ENCODE measurements at places on chromosomes 4 and X.

DNA sequence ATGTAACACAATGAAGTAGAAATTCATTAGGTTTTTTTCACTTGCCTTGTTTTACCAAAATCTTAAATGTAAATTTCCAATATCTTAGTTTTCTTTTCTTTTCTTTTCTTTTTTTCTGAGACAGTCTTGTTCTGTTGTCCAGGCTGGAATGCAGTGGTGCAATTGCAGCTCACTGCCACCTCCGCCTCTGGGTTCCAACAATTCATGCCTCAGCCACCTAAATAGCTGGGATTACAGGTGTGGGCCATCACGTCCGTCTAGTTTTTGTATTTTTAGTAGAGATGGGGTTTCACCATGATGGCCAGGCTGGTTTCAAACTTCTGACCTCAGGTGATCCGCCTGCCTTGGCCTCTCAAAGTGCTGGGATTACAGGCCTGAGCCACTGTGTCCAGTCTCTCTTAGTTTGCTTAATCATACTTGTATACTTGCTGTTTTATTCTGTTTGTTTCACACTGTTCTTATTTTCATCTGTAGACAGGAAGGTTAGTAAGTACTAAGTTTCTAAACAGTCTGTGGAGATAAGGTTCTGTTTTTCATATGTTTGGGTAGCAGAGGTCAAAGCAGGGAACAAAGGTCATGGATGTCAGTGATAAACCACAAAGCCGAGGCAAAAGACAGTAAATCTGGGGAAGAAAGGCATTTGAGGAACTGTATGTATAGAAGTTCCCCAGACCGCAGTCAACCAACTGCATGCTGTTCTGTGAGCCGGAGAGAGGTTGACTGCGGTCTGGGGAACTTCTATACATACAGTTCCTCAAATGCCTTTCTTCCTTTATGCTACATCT lies 129.1 kb downstream of the CBR4 start:
- no peak for DNase-seq

- no peak for DNase-seq
Observed at GRCh38 chr4:80963051-80963450, 67.5 kb upstream of the BMP3 start.

- no peak for DNase-seq
Observed at GRCh38 chrX:153988493-153988892, 15.9 kb downstream of the TMEM187 start.

DNA sequence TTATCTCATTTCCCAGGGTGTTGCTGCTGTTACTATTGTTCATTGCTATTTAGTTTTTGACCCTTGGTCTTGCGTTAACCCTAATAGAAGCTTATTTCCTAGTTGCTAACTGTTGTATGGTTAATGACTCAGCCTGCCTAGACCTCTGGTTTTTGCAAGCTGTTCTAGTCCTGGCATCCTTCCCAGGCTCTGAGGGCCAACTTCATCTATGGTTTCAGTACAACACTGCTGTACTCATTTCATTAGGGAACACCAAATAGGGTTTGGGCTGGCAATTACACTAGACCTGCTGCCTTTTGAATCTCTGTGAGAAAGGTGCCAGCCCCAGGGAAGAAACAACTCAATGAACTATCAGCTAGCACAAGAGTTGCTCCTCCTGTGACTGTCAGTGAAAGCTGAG lies 59.6 kb downstream of the DCX start:
- no peak for DNase-seq

DNA sequence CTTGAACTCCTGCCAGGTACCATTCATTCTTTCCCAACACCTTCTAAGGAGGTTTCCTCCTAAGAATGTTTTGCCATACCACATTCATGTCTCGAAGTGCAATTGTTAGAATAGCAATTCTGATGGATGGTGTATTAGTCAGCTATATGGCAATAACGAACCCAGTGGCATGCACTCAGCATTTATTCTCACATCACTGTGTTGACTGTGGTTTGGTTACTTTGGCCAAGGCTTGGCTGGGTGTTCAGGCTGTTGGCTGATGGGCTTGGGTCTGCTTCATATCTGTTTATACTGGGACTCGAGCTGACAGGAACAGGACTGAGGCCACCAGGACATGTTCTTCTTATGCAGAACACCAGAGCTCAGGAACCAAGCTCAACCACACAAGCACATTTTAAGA lies 31.7 kb downstream of the PSAPL1 start:
- DNase-seq, result no peak

GRCh38 chr4:180219080-180219479 lies 2024.1 kb upstream of the TENM3 start:
- DNase-seq, result no peak

DNA sequence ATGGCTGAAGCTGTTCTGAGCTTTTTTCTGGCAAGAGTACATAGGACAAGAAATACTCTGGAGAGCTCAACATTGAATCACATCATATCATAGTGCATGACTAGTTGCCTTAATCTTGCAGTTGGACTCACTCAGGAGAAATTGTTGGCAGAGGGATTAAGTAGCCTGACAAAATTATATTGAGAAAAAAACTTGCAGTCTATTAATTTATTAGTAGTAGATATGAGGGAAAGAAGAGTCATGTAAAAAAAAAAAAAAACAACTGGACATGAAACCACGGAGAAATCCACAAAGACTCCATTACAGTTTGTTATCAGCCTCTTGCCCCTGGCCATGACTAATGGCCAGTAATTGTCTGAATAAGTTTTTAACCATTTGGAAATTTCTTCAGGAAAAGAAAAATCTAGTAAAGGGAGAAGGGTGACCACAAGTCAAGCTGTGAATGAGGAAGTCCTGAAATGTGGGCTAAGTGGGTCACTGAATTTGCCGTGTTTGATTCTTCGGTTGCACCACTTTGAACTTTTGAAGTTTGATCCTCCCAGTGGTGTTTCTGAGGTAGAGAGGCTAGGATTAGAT lies 45.6 kb downstream of the FHL1 start:
- no peak for DNase-seq

DNA sequence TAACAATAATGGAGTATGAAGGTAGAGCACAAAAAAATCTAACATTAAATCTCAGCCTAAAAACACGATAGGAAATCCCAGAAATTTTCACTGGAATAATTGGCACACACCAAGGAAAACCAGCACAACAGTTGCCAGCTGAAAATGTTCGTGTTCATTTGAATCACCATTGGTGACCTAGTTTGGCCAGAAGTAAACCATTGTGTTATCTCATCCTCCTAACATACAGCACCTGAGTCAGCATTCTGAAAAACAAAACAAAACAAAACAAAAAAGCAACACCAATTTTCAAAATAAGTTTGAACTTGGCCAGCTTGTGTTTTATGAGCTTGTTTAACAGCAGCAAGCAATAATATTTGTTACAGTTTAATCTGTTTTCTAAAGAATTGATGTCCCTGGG lies 41.1 kb downstream of the UCHL1 start:
- no peak for DNase-seq

DNA sequence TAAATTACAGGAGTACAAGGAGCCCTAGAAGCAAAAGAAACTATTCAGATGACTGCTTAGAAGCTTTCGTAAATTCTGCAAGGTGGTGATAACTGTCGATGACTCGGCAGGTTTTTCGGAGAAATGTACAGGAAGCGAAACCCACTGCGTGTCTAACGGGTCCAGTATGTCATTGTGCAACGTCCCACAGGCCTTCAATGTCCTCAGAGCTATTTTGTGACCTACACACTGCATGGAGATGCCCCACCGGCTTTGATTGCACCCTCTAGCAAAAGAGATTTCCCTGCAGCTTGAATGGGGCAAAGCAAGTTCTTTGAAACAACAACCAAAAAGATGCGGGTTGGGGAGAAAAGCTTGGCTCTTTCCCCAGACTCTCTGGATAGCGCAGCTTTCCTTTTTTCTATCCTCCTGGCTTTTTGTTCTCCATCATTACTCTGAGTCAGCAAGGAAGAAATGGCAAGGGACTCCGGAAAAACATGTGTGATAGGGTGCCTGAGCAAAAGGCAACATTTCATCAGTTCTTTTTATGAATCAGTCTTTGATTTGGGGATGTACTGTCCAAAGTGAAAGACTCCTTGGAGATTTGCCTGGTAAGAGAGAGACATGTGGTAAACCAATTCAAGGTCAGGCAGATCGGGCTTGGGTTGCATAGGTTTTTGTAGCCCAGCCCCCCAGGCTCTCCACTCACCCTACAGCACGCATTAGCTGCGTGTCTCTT lies 112.0 kb upstream of the TBL1X start:
- DNase-seq, result no peak

GRCh38 chr4:12723849-12724447 lies 760.2 kb downstream of the RAB28 start:
- no peak for DNase-seq
